ENCODE measurements at places on chromosomes 5 and 9.

- peak; percentile 20 for DNase-seq
Measured at GRCh38 chr5:171419688-171420430, 412 bp downstream of the FGF18 start.

DNA sequence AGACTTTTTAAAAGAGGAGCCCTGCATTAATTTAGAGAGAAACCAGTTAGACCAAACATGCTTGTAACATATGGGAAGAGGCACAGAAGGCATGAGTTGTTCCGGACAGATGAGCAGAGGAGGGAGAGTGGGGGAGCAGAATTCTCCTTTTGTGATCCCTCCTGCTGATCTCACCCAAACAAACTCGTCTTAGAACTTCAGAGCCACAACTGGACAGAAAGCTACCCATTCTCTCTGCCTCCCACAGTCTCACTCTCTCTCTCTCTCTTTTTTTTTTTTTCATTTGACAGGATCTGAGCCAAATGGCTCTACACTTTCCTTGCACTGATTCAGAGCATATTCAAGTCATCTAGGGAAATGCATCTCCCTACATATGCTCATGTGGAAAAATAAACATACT, 196.0 kb upstream of the PAPPA start:
- no peak for DNase-seq

DNA sequence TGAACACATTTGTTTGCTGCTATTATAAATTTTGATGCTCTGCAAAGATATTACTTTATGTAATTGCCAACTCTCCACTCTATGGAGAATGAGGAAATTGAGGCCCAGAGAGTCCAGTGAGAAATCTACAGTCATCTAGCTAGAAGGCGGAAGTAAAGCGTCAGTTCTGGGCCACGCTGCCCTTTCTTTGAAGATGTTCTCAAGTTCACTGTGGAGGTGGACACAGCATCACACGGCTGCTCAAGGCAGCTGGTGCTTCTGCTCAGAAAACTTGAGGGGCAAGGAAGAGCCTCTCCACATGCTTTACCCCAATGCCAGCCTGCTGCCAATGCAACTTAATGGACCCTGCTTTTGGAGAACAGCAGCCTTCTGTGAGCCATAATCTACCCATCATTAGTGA, 96.3 kb downstream of the TTLL11 start:
- DNase-seq, result no peak

GRCh38 chr9:134834217-134834956, 46.2 kb upstream of the FCN2 start:
- DNase-seq, result no peak

DNA sequence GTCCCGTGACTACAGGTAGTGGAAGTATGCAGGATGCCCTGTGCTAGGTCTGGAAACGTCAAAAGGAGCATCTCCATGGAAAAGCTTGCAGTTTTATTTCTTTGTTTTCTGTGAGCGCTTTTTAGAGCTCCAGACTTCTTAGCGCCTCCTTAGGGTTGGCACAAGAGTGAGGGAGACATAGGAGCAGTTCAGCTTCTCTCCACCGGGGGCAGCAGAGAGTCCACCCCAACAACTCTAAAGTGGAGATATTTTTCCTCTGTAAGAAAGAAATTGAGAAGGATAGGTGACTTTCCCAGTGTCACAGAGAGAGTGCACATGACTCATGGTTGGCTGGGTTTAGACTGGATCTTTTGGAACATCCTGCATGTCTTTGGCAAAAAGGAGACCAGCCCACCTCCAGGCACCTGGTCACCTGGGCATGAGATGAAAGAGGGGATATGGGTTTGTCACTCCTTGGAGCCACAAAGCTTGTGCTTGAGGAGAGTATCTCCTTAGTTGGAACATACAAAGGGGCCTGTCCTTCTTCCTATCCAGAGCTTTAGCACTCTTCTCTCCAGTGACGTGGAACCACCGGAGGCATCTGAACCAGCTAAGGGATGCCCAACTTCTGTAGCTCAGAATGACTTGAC, 637.7 kb downstream of the SEMA5A start:
- DNase-seq, result no peak

- DNase-seq, result no peak
Measured at GRCh38 chr9:117737721-117738226, 33.6 kb downstream of the TLR4 start.

- DNase-seq, result no peak
Measured at GRCh38 chr5:123438244-123438643, 15.0 kb upstream of the CEP120 start.

- no peak for DNase-seq
Measured at GRCh38 chr5:161167016-161167767, 315.2 kb upstream of the ATP10B start.

DNA sequence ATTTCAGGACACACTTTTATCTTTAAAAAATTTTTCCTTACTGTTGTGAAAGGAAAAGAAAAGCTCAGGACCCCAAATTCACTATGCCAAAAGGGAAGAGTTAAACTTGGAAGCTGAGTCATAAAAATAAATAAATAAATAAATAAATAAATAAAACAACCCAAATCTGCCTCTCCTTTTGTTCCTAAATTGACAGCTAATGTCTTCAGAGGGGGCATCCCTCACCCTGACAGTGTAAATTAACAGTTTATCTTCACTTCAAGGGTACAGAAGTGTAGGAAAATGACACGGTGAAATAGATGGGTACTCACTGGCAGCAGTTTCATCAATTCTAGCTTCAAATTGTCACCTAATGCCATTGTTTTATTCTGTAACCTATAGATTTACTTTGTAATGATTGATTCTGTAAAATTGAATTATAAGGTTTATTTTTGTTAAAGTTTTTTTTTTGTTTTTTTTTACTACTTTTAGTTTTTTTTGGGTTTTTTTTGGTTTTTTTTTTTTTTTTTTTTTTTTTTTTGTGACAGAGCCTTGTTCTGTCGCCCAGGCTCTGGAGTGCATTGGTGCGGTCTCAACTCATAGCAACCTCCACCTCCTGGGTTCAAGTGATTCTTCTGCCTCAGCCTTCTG, 18.5 kb upstream of the ANXA1 start:
- no peak for DNase-seq

DNA sequence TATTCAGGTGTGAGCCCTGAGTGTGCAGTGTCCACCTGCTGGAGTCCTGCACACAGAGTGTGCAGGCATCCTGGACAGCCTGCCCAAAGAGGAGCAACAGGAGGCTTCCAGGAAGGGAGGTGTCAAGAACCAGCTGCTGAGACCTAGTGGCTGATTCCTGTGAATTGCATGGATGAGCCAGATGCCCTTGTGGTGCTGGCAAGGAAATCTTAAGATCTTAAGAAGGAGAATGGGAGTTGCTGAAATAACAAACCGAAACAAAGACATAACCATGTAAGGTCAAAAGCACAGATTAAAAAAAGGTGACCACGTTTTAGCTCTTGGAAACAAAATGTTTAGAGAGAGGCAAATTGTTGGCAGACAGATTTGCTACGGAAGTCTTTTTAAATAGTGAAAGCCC, 29.3 kb upstream of the RPS23 start:
- DNase-seq, result no peak

GRCh38 chr9:133773889-133774655, 35.9 kb upstream of the SARDH start:
- DNase-seq, result no peak

DNA sequence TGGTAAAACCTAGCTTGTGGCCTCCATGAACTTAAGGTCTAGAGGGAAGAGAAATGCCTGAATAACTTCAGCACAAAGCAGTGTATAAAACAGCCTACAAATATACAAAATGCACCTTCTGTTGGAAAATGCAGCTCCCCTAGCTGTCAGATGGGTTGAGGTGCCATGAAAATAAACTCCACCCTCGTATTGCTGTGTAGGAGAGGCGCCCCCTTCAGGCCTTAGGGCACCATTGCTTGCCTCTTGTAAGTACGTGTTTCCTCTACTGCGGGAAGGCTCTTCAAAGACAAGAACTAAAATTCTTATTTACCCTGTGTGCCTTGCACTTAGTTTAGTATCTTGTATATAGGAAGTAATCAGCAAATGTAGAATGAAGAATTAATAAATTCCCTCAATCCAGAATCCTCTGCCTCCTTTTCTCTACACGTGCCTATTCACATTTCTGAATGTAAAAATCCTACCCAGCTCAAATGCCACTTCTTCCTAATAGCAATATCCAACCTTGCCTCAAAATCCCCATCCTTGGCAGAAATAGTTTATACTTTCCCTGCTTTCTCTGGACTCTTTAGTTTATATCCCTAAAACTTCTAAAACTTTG, 393.7 kb upstream of the PDE4D start:
- no peak for DNase-seq

GRCh38 chr9:78874061-78874460, 577.1 kb downstream of the PSAT1 start:
- no peak for DNase-seq

DNA sequence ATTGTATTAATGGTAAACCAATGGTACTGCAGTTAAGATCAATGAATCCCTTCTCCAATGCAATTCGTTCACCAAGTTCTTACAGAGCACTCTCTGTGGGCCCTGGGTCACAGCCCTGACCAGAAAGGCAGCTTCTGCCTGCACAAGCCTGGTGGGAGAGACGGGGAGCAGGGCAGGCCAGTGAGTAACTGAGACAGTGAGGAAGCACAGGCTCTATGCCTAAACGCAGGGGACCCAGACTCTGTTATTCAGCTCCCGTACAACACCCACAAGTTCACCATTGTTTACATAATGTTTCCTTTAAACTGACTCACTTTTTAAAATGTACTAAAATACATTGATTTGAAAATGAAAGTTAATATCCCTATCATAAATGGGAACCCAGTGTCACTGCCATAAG, 40.5 kb upstream of the CTSL start:
- DNase-seq, result no peak

- no peak for DNase-seq
Measured at GRCh38 chr9:134847752-134848432, 32.7 kb upstream of the FCN2 start.

GRCh38 chr5:39605588-39606575, 181.1 kb upstream of the DAB2 start:
- no peak for DNase-seq

- DNase-seq, result no peak
Measured at GRCh38 chr5:17221843-17222636, 4.6 kb downstream of the BASP1 start.

- no peak for DNase-seq
Measured at GRCh38 chr9:37679649-37680402, 29.1 kb downstream of the FRMPD1 start.

- no peak for DNase-seq
Measured at GRCh38 chr5:1017691-1018455, 9.3 kb downstream of the NKD2 start.

DNA sequence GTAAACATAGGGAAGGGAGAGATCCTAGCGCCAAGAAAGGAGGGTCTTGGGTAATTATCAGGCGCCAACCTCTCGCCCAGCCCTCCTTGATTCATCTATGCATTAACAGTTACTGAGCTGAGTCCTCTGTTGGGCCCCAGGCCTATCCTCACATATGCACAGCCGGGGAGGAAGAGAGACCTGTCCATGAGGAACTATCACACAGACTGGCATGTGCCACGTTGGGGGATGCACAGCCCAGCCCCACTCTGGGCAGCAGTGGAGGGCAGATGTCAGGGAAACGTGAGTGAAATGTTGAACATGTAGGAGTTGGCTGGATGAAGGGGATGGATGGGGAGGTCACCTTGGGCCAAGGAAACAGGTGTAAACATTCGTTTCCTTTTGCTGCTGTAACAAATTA, 18.8 kb upstream of the ENHO start:
- no peak for DNase-seq

- no peak for DNase-seq
Measured at GRCh38 chr9:87433853-87434252, 63.8 kb upstream of the DAPK1 start.

DNA sequence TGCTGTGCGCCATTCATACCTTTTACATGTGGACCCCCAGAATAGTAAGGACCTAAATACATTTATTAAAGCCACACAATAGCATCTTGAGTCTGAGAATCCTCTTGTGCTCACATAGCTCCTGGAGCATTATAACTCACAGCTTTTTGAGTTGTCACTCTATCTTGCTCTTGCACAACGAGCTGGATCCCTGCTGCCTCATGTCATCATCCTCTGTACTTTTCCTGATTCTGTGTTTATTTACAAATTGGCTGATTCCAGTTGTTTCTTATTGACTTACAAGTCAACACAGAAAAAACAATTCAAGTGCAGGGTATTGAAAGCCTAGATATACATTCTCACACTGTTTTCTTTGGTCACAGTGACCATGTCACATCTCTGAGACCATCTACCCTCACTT, 112.9 kb downstream of the SLC1A3 start:
- no peak for DNase-seq

GRCh38 chr5:138953387-138954256, 78.5 kb upstream of the LRRTM2 start:
- no peak for DNase-seq

DNA sequence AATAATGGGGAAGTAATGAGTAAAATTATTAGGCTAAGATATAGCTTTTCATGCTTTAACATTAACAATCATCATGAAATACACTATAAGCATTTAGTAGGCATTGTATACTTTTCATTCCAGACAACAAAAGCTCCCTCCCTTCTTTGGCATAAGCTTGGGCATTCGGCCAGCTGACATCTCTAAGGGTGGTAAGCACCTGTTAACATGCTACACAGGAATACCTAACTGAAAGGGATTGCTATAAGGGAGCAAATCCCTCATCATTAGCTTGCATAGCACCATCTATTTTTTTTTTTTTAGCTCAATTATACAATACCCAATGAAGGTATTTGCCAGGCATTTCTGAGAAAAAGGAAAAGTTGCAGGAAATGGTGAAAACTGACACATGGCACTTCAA, 16.6 kb downstream of the STRBP start:
- DNase-seq, result no peak

GRCh38 chr5:27652505-27652904, 614.1 kb upstream of the CDH9 start:
- DNase-seq, result no peak

- DNase-seq, result no peak
Measured at GRCh38 chr9:21830589-21830988, 28.2 kb downstream of the MTAP start.

DNA sequence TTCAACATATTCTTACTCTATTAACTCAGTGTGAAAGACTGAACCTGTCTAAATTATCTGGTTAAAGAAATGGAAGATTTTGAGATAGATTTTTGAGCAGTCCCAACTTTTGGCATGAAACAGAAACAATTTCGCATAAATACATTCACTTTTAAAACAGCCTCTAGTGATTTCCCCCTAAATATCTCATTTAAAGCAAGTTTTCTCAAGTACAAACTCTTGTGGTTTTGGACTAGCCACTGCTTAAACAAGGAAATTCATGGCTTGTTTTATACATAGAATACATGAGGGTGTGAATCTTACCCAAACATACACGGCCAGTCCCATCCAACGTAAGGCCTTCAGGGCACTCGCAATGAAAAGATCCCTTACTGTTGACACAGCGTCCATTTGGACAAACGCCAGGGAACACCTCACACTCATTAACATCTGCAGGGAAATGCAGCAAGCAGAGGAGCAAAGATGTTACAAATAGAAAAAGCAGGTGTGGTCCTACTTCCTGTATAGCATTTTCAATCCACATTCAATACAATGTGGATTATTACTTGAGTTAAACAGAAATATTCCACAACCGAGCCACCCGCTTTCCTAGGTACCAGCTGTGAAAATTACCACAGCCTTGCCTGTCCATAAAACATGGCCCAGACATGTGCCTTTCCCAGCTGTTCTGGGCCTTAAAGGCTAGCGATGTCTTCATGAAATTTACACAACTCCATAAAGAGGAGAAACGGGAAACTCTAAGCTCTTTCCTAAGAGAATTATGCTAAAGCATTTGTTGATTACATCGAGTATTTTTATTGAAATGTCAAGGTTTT, 188.8 kb downstream of the FBN2 start:
- DNase-seq, result no peak

- DNase-seq, result no peak
Measured at GRCh38 chr9:89928106-89928505, 323.3 kb downstream of the GADD45G start.
